ENCODE measurements at places on chromosomes 7 and 10.

- DNase-seq: peak; percentile 44
Measured at GRCh38 chr10:3482200-3482993, 302.6 kb downstream of the KLF6 start.

DNA sequence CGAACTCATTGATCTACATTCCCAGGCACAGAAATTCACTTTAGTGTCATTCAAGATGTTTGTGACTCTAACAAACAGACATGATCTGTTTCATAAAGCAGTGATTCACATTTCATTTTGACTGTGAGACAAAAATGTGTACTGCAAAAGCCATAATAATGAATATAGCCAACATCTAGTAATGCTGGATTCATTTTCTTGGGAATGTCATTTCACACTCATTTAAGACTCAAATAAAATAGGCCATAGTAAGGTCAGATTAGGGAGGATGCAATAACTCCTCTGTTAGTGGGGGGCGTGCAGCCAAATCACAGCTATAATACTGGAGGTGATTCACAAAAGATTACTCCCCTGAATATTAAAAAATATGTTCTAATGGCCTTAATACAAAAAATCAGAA is 566.6 kb upstream of the ZWINT start:
- no peak for DNase-seq

- no peak for DNase-seq
Measured at GRCh38 chr10:107800061-107800460, 635.6 kb upstream of the SORCS1 start.

GRCh38 chr7:75905785-75906604 is 9.0 kb upstream of the POR start:
- DNase-seq: no peak

GRCh38 chr10:111098679-111099437 is 22.0 kb downstream of the ADRA2A start:
- no peak for DNase-seq

DNA sequence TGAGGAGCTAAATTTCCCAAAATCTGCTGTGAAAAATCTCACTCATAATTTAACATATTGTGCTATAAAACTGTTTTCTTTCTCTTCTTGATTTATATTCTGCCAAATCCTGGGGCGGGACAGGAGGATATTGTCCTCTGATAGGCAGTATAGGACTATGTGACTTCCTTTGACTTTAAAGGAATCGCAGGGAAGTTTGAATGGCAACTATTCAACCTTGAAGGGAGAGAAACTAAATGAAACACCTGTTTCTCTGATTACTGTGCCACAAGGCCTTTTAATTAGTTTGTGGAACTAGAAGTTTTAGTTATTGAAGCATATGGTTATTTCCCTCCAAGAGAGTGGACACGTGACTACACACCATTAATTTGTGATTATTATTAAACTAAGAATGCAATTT is 607.4 kb downstream of the GATA3 start:
- DNase-seq: no peak

DNA sequence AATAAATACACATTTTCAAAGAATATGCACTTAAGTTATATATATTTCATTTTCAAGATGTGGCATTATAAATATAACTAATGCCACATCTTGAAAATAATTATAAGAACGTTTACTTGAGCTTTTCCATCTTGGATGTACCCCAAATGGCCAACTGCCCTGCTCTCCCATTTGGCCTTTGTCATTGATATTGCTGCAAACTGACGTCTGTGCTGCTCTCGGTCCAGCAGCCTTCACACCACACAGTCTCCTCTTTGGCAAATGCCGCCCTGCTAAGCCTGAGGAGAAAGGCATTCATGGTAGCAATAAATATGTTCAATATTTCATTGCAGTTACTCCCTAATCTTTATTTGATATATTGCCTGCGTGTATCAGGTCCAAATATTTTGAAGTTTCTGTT is 384.6 kb upstream of the ADARB2 start:
- no peak for DNase-seq

DNA sequence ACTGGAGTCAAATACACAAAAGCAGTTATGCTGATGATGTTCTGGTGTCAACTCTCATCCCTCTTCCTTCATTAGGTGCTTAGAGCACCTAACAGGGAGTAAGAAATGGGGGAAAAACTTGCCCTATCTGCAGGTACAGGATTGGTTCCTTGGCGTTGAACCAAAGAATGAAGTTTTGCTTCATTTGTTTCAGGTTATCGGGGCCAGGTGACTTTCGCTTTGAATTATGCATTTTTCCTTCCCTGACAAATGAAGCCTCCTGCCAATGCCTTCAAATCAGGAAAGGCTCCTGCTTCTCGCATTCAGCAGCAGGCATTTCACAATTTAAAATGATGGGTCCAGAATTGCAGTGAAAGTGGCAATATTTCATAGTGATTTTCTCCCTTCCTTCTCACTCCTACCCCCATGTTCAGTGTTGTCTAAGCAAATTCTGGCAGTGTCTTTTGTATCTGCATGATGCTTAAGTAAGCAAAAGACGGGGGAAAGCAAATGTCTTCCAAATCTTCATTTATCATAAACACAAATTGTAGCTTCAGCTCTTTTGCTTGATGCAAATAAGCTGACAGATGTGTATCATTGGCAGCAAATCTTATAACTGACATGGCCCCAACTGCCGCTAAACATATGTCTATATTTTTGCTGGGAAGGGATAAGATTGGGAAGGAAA is 29.4 kb downstream of the DNAJB9 start:
- DNase-seq: no peak

GRCh38 chr10:122997864-122998263 is 10.7 kb downstream of the IKZF5 start:
- no peak for DNase-seq

- no peak for DNase-seq
Measured at GRCh38 chr7:128415217-128415785, 5.5 kb upstream of the IMPDH1 start.

DNA sequence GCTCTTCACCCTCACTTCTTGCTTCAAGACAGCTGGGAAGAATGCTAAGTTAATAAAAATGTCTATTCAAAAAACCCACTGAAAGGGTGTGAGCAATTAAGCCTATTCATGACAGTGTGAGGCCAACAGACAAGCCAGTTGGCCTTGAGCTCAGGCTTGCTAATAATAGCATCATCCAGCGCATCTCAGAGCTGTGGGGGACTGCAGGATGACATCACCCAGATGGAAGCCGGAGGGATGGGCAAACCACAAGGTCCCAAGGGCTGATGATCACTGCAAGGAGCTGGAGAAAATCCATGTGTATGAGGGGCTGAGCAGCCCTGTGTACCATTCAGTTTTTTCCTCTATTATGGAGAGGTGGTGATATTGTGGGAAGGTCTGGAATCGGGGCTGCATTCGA is 770.4 kb downstream of the TNS3 start:
- peak; percentile 94 for DNase-seq

DNA sequence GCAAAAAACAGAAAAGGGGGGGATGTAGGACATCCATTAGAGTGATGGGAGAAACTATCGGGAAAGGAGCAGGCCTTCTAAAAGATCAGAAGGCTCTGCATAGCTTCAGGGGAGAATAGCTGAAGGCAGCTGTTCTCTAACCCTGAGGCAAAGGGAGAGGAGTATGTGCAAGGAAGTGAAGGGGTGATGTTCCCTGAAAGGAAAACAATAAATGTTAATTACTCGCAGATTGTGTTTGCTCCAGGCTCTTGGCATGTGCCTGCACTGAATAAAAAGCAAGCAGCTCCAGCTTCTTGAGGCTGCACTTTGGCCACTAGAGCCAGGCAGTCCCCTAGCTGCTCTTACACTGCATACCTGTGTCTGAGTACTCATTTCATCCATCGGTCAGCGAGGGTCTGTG is 14.4 kb upstream of the STARD3NL start:
- DNase-seq: no peak

- no peak for DNase-seq
Measured at GRCh38 chr7:127239814-127240213, 12.9 kb downstream of the GRM8 start.

- peak; percentile 39 for DNase-seq
Measured at GRCh38 chr7:120843109-120843508, 14.8 kb downstream of the TSPAN12 start.

- DNase-seq: no peak
Measured at GRCh38 chr10:132400041-132400546, 3.1 kb downstream of the PWWP2B start.

DNA sequence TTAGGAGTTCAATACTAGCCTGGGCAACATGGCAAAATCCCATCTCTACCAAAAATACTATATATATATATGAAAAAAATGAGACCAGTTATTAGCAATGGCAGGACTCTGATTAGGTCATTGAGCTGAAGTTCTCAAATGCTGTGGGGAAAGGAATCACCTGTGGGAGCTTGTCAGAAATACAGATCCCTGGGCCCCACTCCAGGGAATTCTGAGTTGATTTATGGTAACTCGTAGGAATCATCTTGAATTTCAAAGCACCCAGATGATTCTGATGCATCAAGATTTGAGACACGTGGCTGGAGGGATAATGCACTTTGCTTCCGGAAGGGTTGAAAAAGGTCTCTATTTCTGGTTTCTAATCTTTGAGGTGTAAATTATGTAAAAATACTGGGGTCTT is 1.0 kb upstream of the ANKRD1 start:
- no peak for DNase-seq

- DNase-seq: no peak
Measured at GRCh38 chr10:1553951-1554350, 183.4 kb downstream of the ADARB2 start.

- no peak for DNase-seq
Measured at GRCh38 chr10:71513540-71513853, 116.8 kb downstream of the CDH23 start.

- DNase-seq: no peak
Measured at GRCh38 chr10:35705051-35705450, 63.0 kb upstream of the FZD8 start.

- no peak for DNase-seq
Measured at GRCh38 chr10:133062085-133062484, 25.6 kb upstream of the ADGRA1 start.

GRCh38 chr7:44639671-44640321 is 33.4 kb downstream of the OGDH start:
- peak; percentile 47 for DNase-seq

- peak; percentile 22 for DNase-seq
Measured at GRCh38 chr10:11986593-11987216, 55.9 kb downstream of the UPF2 start.

DNA sequence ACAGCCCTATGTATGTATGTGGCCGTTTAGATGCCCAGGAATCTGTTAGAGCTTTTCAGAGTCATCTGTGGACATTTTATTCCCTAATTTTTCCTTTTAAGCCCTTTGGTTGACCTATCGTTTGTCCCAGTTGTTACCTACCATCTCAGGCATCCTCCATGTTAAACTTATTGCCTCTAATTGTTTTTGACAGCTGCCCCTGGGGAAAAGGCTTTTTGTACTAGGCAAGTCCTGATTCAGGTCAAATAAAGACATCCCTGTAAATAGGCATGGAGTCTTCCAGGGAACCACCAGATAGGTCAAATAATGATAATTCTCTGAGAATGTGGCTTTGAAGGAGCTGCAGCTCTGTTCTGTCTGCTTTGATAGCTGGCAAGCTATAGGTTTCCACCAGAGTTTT is 87.7 kb upstream of the CYP26C1 start:
- no peak for DNase-seq

GRCh38 chr7:23184709-23185359 is 3.0 kb downstream of the NUP42 start:
- peak; percentile 40 for DNase-seq

DNA sequence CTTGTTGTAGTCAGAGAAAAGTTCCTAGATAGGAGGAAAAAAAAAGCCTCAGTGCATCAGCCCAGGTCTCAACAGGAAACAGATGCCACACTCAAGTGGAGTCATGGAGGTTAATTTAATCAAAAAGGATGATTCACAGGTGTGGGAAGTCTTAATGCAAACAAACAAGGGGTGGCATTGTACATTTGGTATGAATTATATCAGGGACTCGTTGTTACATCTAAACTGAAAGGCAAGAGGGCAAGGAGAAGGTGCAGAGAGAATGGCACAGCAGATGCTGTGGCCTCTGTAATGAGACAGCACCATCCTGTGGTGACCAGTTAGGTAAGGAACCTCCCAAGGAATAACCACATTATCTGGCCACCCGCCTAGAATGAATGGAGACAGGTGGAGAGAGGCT is 133.7 kb downstream of the PTPRZ1 start:
- no peak for DNase-seq

GRCh38 chr10:5395168-5395567 is 9.5 kb downstream of the TUBAL3 start:
- no peak for DNase-seq

DNA sequence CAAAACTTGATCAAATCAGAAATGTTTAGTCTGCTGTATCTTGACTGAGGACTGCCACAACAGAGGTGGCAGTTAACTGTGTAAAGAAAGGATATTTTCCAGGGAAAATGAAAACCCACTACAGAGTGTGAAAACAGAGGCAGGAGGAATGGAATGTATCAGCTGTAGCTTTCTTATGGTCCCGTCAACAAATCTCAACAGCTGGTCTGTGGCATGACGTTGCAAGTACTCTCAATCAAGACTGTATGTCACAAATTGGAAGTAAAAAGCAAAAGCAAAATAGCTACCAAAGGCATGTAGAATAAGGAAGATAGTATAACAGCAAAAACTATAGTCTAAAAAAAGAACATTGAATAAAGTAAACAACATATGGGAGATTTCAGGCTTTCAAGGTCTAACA is 123.5 kb downstream of the KMT2C start:
- no peak for DNase-seq

DNA sequence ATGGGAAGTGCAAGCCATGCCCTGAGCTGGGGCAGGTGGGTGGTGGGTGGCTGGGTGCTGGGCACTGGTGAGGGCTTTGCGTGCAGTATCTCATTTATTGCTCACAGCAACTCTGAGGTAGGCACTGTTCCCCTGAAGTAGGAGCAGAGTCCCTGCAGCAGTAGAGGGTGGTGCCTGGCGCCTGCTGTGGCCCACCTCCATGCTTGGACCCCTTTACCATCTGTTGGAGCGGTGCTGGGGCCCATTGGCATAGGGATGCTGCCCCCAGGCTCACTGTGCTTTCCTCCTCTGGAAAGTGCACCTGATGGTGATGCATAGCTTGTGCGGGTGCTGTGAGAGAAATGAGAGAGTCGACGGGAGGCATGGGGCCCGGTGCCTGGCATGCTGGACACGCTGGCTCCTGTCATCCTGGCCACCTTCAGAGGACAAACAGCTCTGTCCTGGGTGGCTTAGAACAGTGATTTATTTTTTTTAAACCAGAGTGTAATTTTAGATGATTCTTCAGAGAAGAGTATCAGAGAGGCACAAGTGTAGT is 10.4 kb downstream of the SFRP5 start:
- no peak for DNase-seq

All from HS-5 (cell line).